ENCODE measurements at places on chromosomes 3 and 15.

GRCh38 chr15:99668533-99669182 lies 64.6 kb downstream of the LYSMD4 start:
- DNase-seq, result no peak

GRCh38 chr15:63610209-63610841 lies 13.1 kb downstream of the FBXL22 start:
- DNase-seq, result peak; percentile 83

DNA sequence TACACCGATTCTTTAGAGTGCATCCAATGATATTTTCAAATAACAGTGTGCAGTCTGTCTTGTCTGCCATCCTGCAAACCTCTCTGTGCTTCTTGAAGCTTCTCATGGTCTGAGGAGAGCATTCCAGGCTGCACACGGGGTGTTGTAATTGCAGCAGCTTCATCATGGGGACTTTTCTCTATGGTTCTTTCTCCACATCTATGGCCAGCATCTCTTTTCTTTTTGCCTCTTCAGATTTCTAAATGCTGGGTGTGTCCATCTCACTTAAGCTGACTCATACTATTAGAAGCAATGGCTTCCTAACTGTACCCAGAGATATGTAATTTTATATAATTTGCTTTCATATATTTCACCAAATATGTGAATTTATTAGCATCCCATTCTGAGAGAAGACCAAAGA lies 63.8 kb upstream of the EPHB3 start:
- no peak for DNase-seq

DNA sequence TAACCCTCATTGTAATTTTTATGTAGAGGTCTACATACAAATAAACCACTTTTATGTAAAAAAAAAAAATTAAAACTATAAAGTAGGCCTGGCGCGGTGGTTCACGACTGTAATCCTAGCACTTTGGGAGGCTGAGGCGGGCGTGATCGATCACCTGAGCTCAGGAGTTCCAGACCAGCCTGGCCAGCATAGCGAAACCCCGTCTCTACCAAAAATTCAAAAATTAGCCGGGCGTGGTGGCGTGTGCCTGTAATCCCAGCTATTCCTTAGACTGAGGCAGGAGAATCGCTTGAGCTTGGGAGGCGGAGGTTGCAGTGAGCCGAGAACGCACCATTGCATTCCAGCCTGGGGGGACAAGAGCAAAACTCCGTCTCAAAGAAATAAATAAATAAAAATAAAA lies 766 bp upstream of the SLC12A6 start:
- no peak for DNase-seq

GRCh38 chr3:25259871-25260270 lies 168.2 kb upstream of the RARB start:
- DNase-seq, result no peak
